Activated CD4-positive, CD25-positive, alpha-beta regulatory T cell treated with anti-CD3 and anti-CD28 coated beads, Interleukin-2, amount 50 U/mL, for 24 hours (primary cell): ENCODE measurements at places on chromosomes 4 and X.
A peak's percentile ranks its signal among the peaks of the same experiment; 100 is the strongest.

GRCh38 chr4:21113496-21114223 is 413.4 kb downstream of the PACRGL start:
- no peak for ATAC-seq

DNA sequence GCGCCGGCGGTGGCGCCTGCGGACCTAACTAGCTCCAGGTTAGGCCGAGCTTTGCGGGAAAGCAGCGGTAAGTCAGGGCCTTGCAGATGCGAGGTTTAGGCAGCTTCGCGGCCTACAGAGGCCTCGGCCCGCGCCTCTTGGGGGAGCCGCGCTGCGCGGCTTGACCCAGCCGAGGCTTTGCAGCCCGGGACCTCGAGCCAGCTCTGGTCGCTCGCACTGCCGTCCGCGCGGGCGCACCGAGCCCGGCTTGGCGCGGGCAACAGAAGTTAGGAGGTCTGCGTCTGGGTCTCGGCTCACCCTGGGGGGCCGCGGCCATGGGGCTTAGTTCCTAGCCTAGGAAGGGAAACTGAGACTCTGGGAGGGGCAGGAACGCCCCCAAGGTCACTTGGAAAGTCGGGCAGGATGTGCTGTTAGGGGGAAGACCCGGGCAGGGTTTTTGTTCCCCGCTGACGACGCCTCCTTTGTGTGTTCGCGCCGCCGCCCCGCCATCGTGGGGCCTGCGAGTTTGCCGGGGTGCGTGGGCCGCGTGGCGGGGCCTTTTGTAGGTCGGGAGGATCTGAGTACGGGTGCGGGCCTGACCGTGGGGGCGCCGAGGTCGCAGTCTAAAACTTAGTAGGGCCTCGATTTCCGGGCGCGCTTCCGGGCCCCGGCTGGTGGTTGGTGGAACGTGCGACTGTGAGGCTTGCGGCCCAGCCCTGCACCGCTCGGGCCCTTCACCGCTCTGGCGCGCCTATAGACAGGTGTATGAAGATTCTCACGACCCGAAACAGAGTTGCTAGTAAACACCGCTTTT is 482 bp downstream of the RNF4 start:
- peak; percentile 58 for ATAC-seq

DNA sequence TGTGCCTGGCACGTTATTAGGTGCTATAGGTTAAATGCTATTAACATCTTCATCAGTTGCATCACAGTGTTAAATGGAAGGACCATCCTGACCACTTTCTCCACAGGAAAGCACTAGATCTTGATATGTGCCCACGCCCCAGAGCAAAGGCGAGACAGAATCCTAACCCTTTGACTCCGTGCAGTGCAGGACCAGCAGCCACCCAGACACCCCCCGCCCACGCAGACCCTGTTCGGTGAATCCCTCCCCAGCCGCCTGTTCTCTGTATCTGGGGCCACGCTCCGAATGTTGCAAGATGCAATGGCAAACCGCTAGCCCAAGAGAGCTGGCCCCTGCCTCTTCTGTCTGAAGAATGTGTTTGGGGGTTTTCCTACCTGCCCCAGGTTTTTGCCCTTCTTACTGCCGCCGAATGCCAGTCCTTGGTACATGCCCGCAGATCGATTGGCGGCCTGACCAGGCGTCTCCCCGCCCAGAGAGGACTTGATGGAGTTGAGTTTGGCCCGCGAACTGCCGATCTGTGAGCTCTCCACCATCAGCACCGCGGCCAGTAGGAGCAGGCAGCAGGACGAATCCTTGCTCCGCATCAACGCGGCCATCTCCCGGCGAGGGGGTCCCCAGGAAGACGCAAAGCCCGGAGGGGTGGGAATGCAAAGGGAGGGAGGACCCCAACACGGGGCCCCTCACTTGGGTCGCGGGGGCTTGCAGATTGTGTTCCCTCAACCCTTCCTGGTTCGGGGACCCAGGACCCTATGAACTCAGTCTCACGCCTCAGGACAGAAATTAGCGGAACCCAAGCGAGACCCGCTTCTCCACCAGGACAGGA is 906 bp downstream of the DKK2 start:
- ATAC-seq, result no peak

DNA sequence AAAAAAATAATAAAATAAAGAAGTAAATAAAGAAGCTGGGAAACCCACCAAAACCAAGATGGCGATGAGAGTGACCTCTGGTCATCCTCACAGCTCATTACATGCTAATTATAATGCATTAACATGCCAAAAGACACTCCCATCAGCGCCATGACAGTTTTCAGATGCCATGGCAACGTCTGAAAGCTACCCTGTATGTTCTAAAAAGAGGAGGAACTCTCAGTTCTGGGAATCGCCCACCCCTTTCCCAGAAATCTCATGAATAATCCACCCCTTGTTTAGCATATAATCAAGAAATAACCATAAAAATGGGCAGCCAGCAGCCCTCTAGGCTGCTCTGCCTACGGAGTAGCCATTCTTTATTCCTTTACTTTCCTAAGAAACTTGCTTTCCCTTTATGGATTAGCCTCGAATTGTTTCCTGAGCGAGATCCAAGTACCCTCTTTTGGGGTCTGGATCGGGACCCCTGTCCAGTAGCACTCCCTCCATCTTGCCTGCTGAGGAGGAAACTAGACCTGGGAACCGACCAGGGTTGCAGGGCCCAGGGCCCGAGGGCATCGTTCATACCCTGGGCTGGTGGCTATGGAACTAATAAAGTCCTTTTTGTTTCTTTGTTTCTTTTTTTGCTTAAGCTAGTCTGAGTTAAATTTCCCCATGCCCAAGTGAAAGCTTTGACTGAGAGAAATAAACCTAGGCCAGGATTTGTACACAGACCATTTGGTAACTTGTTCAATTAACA is 30.9 kb downstream of the HTT-AS start:
- ATAC-seq, result no peak

- ATAC-seq, result no peak
Observed at GRCh38 chr4:13546142-13546940, 2.0 kb upstream of the NKX3-2 start.

DNA sequence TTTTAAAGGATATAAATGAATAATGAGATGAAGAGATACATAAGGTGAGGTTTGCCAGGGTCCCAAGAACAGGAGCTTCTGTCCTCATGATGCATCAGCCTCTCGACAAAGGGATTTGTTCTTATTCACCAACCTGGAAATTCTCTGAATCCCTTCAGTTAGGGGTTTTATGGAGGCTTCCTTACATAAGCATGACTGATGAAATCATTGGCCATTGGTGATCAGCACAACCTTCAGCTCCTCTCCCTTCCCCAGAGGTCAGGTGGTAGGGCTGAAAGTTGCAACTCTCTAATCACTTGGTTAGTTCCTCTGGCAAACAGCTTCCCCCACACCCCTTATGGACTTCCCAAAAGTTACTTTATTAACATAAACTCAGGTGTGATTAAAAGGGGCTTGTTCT is 222.0 kb downstream of the SPRY1 start:
- ATAC-seq, result no peak

- ATAC-seq, result no peak
Observed at GRCh38 chr4:185370268-185370949, 25.3 kb downstream of the LRP2BP start.

- no peak for ATAC-seq
Observed at GRCh38 chr4:112492321-112492720, 23.7 kb downstream of the NEUROG2 start.

DNA sequence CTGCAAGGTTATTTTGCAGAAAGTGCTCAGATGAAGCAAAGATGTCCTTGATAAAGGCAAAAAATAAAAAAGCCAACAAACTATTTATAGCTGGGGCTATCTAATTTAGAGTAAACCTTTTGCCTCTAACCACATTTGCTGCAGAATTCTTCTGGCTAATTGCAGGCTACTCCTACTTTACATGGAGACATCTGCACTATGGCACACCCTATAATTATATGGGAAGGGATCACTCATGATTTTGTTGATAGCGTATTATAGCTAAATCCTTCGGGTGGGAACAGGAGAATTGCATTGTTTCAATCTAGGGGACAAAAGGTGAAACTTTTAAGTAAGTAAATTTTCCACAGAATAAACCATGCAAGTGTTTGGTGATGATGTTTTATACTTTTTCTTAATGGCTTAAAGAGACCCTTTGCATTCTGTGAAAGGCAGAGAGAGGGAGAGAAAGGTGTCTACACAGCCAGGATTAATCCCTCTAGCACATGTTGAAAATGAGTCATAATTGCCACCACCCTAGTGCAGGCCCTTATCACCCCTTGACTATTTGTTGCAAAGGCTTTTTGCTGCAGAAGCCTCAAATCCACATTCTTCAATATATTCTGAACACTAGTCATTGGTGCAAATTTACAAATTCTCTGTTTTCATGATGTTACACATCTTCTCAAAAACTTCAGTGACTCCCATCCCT is 221.3 kb upstream of the BMP3 start:
- ATAC-seq, result no peak

DNA sequence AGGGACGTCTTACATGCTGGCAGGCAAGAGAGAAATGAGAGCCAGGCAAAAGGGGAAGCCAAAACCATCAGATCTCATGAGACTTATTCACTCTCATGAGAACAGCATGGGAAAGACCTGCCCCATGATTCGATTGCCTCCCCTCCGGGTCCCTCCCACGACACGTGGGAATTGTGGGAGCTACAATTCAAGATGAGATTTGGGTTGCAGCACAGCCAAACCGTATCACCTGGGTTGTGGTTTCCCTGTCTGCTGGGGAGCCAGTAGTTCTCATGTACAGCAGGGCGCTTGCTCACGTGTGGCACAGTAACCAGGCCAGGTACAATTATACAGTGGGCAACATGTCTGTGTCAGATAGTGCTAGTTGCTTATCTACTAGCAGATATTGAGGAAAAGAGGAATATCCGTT is 11.1 kb upstream of the RS1 start:
- no peak for ATAC-seq

- no peak for ATAC-seq
Observed at GRCh38 chr4:42658261-42658660, 1.4 kb upstream of the ATP8A1 start.

DNA sequence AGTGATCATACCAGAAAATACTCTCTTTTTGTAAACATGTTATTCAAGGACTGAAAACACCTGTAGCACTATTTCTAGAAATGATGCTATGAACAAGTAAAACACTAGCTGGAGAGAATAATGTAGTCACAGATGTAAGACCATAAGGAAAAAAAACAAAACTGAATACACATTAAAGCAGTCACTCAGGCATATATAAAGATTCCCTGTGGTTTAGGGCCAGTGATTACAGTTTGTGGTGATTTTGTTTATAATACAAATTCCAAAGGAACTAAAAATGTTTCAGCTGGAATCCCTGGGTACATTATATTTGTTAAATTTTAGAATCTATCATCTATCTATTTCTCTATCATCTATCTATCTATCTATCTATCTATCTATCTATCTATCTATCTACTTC is 777.8 kb upstream of the FRG1 start:
- no peak for ATAC-seq

- ATAC-seq, result no peak
Observed at GRCh38 chrX:21168401-21169160, 205.6 kb upstream of the CNKSR2 start.

DNA sequence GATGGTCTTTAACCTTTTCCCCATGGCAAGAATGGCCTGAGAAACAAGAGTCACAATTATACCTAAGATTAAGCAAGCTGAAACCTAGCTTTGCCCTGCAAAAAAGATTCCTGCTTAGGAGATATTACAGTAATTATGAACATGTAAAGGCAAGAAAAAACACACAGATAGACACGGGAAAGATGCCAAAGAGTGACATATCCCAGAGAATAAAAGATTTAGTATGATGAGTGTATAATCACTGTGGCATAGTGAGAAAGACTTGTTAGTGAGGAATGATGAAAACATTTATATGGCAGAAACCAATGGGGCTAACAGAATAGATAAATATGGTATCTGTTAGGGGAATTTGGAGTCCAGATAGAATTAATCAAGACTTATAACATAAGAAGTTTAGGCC is 29.6 kb upstream of the TASL start:
- no peak for ATAC-seq

GRCh38 chrX:109855501-109855900 is 122.4 kb upstream of the ACSL4 start:
- no peak for ATAC-seq

DNA sequence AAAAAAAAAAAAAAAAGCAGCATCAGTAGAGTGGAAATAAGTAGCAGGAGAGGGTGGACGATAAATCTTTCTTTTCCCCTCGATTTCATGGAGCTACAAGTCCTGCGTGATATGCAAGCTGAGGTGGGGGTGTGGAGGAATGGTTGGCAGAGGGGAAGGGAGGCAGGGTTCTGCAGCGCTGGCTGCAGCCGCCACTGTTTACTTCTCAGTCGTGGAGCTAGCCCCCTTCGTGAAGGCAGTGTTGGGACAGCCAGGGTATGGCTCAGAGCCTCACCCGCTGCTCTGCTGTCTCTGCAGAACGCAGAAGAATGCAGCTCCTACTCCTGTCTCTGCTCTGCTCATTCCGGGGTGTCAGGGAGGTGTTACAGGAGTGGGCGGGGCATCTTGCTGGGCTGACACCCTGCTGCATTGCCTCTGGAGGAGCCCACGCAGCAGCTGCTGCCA is 140.6 kb downstream of the GPM6A start:
- ATAC-seq, result no peak

GRCh38 chrX:110180928-110181310 is 137.0 kb downstream of the AMMECR1 start:
- no peak for ATAC-seq

GRCh38 chrX:149916745-149917392 is 12.5 kb upstream of the HSFX4 start:
- peak; percentile 41 for ATAC-seq

- ATAC-seq, result no peak
Observed at GRCh38 chr4:107125496-107125895, 89.4 kb upstream of the DKK2 start.

- no peak for ATAC-seq
Observed at GRCh38 chr4:165201806-165202205, 5.6 kb upstream of the KLHL2 start.

DNA sequence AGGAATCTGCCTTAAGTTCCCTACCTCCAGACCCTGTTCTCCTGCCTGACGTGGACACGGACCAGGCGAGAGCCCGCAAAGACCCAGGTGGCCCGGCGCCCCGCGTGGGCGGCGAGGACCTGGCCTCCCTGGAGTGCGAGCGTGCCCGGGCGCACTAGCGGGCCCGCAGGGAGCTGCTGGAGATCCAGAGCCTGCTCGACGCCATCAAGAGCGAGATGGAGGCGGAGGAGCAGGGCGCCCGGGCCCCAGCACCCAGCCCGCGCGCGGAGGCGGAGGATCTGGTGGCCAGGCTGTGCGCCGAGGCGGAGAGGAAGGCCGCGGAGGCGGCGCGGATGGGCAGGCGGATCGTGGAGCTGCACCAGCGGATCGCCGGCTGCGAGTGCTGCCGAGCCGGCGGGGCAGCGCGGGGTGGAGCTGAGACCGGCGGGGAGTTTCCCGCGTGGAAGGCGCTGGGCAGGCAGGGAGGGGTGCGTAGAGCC is 18.2 kb downstream of the MRFAP1 start:
- peak; percentile 89 for ATAC-seq

- ATAC-seq, result no peak
Observed at GRCh38 chrX:16628946-16629595, 20.9 kb upstream of the S100G start.

GRCh38 chrX:155179346-155179997 is 36.8 kb upstream of the VBP1 start:
- no peak for ATAC-seq

DNA sequence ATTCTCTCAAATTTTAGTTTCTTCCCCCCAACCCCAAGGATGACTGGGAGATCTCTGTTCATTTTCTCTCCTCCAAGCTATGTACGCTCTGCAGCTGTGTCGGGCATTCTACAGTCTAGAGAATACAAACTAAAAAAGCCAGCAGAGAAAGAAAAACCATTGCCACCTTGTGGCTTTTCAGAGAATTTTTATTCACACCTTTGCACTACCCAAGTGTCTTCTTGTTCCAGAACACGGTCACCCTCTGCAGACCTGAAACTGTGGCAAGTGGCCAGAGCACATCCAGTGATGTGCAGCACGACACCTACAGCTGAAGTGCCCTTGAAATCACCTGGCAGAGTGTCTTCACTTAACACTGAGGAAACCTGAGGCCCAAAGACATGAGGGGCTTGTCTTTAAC is 68.6 kb downstream of the CHST7 start:
- peak; percentile 39 for ATAC-seq
